GM12864 (cell line): ENCODE measurements at places on chromosomes 3 and 15.

GRCh38 chr15:37097144-37097919 is 3.0 kb downstream of the MEIS2 start:
- DNase-seq: no peak

DNA sequence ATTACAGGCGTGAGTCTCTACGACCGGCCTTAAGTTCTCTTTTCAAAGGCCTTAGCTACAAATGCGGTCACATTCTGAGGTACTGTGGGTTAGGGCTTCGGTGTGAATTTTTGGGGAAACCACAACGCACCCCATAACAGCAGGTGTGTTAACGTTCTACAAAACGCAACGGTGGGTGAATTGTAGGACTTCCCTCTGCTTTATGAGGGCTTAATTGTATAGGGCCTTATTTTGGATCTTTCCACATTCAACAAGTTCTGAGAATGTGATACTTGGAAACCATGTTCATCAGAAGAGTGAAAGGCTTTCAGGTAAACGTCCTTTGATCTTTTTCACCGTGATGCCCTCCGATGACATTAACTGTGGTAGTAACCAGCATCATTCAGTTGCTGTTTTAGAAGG is 998.6 kb upstream of the CFAP20DC start:
- DNase-seq: no peak

DNA sequence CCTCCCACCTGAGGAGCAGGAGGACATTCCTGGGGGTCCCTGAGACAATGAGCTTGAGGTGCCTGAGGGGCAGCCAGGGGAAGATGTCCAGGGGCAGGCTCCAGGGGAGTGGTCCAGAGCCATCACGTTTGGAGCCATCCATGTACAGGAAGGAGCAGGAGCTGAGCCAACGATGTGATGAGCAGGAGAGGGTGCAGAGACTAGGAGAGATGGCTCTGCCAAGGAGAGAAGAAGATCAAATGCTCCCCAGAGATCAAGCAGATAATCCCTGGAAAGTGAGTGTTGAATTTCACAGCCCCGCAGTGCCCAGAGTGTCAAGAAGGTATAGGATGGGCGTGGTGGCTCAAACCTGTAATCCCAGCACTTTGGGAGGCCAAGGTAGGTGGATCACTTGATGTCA is 97.8 kb upstream of the HERC1 start:
- no peak for DNase-seq

GRCh38 chr15:100026041-100026440 is 292.8 kb upstream of the LYSMD4 start:
- no peak for DNase-seq

- DNase-seq: no peak
Observed at GRCh38 chr3:46509661-46510187, 11.9 kb downstream of the RTP3 start.

- DNase-seq: no peak
Observed at GRCh38 chr3:151859905-151860304, 13.5 kb upstream of the SUCNR1 start.

GRCh38 chr3:137612291-137612690 is 151.8 kb upstream of the SOX14 start:
- no peak for DNase-seq

- DNase-seq: no peak
Observed at GRCh38 chr15:63484433-63485186, 19.8 kb upstream of the USP3 start.

DNA sequence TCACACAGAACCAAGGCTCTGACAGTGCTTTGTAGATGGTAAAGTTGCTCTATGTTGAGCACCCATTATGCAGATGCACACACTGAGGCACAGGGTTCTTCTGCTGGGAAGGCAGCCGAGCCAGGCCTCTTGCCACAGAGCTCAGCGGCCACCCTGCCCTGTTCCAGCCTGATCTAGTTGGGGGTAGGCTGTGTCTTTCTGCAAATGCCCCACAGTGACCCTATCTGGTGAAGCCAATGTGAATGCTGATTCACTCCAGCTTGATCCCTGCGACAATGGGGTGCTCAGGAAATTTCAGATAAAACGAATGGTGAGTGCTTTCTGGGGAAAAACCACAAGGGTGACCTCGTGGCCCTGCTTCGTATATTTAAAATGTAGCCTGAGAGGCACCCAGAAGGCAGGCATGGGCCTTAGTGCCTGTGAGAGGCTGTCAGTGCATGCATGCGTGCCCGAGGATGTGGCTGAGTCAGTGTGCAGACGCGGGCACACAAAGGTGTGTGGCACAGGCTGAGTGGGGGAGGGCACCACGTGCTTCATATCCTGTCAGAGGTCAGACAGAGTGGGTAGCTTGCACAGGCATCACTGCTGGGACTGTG is 85.7 kb downstream of the ATP2B2 start:
- no peak for DNase-seq

GRCh38 chr3:43378066-43378935 is 92.0 kb downstream of the SNRK start:
- no peak for DNase-seq

DNA sequence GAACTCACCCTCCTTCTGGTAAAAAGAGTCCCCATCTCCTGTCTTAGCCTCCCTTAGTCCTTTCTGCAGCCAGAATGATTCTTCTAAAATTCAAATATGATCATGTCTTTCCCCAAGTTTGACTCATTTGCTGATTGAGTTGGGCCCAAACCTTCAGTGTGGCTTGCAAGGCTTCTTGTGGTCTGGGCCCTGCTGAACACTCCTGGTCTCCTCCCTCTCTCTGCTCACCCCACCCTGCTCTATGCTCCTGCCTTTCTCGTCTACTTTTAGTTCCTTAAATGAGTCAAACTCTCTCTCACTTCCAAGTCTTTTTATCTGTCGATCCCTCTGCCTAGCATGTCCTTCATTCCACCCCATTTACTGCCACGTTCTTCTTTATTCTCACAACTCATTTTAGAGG is 72.6 kb downstream of the CCR1 start:
- DNase-seq: no peak

- DNase-seq: peak; percentile 22
Observed at GRCh38 chr15:49215768-49216739, 46.0 kb downstream of the GALK2 start.

- no peak for DNase-seq
Observed at GRCh38 chr3:71389911-71390573, 193.5 kb downstream of the FOXP1 start.

GRCh38 chr3:99471353-99472323 is 166.8 kb upstream of the COL8A1 start:
- no peak for DNase-seq

GRCh38 chr3:69405067-69405466 is 19.2 kb upstream of the FRMD4B start:
- DNase-seq: no peak

DNA sequence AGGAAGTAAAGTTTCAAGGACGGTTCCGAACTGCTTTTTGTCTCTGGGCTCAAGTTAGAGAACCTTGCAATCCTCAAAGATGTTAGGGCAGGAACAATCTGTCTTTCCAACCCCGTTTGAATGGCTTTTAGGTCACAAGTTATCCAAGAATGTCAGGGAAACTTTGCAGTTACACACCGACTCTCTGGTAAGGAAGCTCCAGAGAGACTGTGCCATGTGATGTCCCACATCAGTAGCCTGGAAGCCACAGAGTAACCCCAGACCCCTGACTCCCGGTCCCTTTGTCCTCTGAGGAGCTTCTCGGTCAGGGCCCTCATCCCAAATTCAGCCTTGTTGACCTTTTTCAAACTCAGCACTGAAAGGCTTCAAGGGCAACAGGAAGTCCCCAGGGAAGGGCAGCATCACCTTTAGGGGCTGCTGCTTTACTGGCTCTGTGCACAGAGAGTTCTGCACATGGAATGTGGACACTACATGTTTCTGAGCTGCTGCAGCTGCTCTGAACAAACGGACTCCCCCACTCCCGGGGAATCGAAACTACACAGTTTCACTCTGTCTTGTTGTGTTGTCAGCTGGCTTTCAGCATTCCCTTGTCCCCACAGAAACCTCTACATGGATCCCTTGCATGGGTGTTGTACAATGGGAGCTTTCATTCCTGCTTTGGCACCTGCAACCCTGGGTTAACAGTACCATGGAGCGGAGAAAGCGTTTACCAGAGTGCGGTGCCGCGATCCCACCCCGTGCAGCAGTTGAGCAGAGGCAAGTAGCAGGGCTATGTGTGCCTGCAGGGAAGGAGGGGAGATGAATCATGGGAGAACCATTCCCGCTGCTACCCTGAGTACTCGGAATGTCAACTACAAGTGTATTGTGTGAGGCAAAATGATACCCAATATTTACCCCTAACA is 408.2 kb upstream of the THBS1 start:
- no peak for DNase-seq

DNA sequence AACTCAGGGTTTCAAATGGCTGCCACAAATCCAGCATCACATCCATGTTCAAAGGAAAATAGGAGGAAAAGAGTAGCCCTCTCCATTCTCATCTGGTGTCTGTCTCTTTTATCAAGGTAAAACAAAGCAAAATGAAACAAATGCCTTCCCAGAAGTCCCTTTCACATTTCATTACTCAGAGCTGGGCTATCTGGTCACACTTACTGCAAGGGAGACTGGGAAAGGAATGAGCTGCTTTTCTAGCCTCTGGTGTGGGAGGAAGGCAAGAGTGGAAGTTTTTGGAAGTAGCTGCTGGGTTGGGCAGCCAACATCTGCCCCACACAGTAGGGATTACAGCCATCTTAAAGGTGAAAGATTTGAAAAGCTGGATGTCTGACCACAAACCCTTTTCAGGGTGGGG is 51.8 kb downstream of the KLF15 start:
- no peak for DNase-seq

DNA sequence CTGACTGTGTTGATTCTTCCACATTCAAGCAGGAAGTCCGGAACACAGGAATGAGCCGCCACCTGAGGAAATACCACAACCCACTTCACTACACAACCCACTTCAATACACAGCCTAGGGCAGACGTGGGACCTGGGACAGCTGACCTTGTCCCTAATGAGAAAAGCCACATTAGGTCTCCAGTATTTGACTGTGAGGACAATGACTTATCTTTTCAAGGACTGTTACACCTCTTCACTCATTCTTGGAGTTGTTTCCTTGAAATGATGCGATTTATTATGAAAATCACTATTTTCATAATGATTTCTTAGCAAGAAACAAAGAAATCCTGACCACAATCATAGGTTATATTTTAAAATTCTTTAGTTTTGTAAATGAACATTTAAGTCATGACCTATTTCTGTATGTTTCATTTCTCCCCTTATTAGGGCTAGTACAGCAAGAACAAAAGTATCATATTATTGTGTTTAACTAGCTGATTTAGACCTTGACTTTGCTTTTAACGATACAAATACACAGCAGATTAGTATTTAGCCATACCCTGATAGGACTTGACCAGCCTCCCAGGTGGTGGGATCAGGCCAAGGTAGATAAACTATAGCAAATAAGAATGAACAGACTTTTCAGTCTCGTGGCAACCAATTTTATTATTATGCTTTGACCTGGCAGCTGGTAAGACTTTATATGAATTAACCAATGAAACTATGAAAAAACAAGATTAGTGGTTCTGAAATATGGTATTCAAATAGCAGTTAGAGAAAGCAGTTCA is 6.0 kb downstream of the RAB27A start:
- DNase-seq: no peak

GRCh38 chr15:71136793-71137518 is 21.7 kb downstream of the THSD4 start:
- no peak for DNase-seq

- DNase-seq: no peak
Observed at GRCh38 chr15:67824197-67824968, 926 bp upstream of the SKOR1 start.

- DNase-seq: no peak
Observed at GRCh38 chr15:92304223-92304975, 89.3 kb upstream of the ST8SIA2 start.

- no peak for DNase-seq
Observed at GRCh38 chr3:78026318-78026828, 986.5 kb downstream of the ROBO2 start.

DNA sequence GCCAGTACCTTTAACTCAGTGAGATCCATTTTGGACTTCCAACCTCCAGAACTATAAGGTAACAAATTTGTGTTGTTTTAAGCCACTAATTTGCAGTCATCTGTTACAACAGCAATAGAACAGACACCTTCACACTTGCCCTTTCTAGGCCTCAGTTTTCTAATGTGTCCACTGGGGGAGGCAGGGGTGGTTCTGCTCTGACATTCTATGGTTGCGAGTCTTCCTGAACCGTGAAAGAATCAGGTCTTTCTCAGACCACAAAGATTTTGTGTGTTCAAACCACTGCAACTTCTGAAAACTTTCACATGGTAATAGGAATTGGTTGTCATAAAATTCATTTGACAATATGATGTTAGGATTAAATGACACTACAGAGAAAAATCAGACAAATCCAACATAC is 26.8 kb upstream of the CSTA start:
- peak; percentile 63 for DNase-seq
